Activated T-cell treated with anti-CD3 and anti-CD28 coated beads for 48 hours (primary cell): ENCODE measurements at places on chromosomes 7 and 10.
A peak's percentile ranks its signal among the peaks of the same experiment; 100 is the strongest.

GRCh38 chr10:132434405-132435005 lies 37.5 kb downstream of the PWWP2B start:
- DNase-seq: peak; percentile 57

GRCh38 chr7:135904282-135904681 lies 72.9 kb downstream of the MTPN start:
- DNase-seq: no peak

DNA sequence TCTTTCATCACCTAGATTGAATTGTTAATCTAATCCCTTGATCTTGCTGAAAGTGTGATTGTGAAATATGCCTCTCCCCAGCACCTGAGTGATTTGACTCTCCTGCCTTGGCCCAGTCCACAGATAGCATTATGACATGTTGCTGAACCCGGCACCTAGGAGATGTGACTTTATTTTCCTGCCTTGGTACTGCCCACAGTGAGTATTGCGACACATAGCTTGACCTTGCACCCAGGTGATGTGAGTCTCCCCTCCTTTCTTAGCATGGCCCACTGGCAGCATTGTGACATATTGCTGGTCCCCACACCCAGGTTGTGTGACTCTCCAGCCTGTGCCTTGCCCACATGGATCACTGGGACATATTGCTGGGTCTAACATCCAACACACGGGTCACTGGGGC lies 32.5 kb upstream of the ZNF107 start:
- no peak for DNase-seq

- no peak for DNase-seq
Measured at GRCh38 chr7:47757921-47758411, 176.1 kb upstream of the TNS3 start.

DNA sequence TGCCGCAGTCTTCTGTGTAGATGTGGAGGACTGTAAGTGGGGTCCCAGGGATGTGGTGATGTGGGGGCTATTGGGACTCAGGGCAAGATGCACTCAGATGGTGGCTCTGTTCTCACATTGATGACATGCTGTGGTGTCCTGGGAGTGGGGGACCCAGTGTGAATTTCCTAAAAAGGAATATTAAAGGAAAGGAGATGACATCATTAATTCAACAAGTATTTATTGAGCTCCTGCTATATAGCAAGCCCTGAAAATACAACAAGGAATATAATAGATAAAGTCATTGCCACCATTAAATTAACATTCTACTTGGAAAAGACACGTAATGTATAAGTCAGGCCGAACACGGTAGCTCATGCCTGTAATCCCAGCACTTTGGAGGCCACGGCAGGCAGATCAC lies 61.9 kb upstream of the MNX1 start:
- DNase-seq: no peak

GRCh38 chr10:112360308-112361270 lies 13.3 kb upstream of the ACSL5 start:
- no peak for DNase-seq

- DNase-seq: no peak
Measured at GRCh38 chr10:16020836-16021235, 160.5 kb upstream of the MINDY3 start.

GRCh38 chr10:19947215-19947614 lies 131.0 kb downstream of the PLXDC2 start:
- no peak for DNase-seq

DNA sequence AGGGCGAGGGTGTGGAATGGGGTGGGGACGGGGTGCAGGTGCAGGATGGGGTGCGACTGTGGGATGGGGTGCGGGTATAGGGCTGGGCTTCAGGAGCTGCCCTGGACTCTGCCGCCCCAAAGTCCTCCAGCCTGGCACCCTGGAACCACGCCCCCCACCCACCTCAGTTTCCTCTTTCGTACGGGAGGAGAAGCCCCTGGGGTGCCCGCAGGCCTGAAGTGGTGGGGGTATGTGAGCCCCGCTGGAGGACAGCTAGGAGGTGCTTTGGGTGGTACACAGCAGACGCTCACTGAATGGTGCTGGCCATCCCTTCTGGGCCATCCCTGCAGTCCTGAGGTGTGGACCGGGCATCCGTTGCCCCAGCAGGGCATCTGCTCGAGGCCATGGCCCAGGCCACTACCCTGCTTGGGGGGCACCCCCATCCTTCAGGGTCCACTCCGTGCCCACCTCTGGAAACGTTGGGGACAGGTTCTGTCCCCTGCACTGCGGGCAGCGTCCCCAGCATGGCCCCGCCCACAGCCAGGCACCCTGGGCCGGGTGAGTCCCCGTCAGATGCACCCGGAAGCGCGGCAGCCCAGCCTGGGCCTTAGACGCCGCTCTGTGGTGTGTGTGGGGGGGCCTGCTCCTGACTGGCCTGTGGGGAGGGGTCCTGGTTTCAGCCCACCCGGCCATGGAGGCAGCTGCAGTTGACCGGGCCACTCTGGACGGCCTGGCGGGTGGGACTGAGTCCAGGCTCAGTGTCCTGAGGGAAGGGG lies 41.6 kb downstream of the UNCX start:
- DNase-seq: no peak

DNA sequence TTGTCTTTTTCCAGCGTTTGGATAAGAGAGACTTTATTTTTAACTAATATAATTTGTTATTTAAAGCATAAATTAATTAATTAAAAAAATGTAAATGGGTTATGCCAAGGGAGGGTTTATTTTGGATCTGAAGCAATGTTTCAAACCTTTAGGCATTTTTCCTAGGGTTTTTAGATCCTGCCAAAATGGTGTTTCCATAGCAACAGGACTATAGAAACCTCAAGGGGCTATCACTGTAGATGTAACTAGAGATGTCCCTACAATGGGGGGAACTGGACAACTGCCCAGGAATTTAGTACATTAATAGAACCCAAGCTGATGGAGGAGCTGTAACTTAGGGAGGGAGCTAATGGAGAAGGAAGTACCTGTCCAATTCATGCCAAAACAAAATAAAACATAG lies 57.3 kb downstream of the SLC39A12 start:
- DNase-seq: no peak

DNA sequence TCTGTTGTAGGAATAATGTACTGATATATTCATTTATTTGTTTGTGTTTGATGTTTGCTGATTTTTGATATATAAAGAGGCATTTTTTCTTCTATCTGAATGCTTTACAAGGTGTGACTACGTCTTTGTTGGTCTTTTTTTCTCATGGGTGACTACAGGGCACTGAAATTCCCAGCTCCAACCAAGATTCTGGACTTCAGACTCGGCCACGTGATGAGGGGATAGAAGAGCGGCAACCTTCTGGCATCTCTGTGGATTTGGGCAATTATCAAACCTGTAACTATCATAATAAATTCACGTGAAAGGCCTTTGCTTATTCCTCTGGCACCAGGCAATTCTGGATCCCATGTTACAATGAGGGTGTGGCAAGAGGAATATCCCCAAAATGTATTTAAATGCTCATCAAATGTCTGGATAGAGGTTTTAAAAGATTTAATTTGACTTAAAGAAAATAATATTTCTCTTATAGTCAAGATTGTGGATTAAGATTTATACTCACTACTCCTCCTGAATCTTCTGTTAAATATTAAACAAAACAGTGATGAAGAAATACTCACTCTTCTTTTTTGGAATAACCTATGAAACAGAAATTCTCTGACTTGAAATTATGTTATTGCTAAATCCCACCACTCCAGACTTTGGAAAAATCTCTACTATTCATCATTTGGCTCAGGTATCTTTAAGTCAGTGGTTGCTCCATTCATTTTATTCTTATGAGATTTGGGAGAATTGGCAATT lies 276.3 kb downstream of the GPR37 start:
- no peak for DNase-seq

- no peak for DNase-seq
Measured at GRCh38 chr10:130932326-130933007, 379.1 kb downstream of the TCERG1L start.

- DNase-seq: no peak
Measured at GRCh38 chr7:8227261-8227660, 34.7 kb downstream of the ICA1 start.

GRCh38 chr10:661597-662222 lies 27.8 kb downstream of the DIP2C start:
- DNase-seq: no peak

DNA sequence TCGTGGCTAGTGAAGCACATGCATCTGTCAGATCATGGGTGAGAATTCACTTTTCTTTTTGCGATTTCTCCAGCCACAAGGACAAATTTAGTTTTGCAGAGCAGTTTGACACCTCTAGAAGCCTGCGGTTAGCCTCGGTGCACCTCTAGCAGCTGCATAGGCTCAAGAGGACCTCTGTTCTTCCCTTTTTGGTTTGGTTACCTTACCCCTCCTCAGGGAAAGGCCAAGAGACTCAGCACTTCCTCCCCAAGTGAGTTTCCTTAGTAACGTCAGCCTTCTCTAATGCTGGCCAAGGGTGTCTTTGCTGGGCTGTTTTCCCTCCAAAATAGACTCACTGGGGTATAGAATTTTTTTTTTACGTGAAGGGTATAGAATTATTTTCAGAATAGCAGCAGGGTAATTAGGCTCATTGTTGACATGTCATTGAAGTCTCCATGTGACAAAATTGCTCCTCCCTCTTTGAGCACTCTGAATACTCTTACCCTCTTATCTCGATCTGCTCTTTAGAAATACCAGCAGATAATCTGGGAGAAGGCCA lies 97.8 kb downstream of the AUTS2 start:
- DNase-seq: no peak

- DNase-seq: no peak
Measured at GRCh38 chr10:73218431-73219191, 28.4 kb downstream of the DNAJC9 start.

- DNase-seq: no peak
Measured at GRCh38 chr10:73517166-73517888, 21.5 kb upstream of the PPP3CB start.
